CD4-positive, alpha-beta T cell treated with Interleukin-4 for 1 hour (primary cell): ENCODE measurements at places on chromosomes 1 and 21.

GRCh38 chr21:44994047-44994694, 54.3 kb downstream of the SLX9 start:
- DNase-seq = no peak

DNA sequence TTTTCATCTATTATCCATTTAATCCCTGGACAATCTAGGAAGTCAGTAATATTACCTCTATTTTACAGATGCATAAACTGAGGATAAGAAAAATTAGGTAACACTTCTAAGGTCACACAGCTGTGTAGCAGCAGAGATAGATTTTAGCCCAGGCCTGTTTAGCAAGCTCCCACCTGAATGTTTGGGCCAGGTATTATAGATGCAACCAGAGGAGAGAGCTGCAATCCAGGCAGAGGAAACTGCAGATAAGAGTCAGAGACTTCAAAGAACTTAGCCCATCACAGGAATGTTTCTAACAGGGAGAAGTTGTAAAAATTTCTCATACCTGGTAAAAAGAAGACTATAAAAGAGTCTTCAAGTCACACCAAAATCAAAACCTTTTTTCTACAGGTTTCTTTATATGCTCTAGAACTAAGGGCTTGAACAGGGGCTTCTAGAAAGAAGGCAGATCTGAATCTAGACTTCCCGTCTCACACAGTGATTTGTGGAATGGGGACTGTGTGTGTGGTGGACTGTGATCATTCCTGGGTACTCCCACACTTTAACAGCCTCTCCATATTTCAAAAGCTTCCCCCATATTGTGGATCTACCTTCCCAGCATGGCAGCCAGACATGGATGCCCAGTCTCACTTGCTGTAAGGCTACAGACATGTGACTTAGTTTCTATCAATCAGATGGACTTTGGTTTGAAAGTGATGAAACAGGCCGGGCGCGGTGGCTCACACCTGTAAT, 128.7 kb downstream of the TLR5 start:
- DNase-seq = no peak

DNA sequence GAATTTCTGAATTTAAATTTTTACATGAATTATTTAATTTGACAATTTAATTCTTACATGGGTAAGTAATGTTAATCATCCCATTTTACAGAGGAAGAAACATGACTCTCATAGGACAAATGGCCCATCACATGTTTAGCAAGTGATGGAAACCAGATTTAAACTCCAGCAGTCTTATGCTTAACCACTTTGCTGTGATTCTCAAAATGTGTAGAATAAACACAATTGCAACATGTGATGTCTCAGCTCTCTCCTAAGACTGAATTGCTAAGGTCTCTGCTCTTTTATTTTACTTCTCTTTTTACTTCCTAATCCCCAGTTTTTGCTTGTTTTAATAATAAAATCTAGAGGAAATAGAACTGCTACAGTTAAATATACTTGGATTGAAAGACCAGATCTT, 42.8 kb downstream of the HS2ST1 start:
- DNase-seq = no peak

GRCh38 chr1:18234790-18235242, 127.2 kb downstream of the IGSF21 start:
- DNase-seq = no peak

DNA sequence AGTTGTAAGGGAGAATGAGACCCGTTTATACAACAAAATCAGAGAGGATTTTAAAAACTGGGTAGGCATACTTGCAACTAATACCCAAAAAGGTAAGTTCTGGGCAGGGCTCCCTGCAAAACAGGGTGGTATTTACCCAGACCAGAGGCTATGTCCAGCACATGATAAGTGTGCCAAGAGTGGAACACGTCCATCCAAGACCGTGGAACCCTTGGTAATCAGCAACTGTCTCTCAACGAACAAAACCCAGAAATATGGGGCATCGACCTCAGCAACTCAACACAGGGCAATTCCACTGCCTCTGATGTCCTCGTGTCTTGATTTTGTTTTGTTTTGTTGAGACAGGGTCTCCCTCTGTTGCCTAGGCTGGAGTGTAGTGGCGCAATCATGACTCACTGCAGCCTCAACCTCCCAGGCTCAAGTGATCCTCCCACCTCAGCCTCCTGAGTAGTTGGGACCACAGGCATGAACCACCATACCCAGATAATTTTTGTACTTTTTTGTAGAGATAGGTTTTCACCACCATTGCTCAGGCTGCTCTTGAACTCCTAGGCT, 26.7 kb upstream of the MX1 start:
- DNase-seq = no peak
